Activated CD4-positive, CD25-positive, alpha-beta regulatory T cell (primary cell): ENCODE measurements at places on chromosomes 5 and 9.

GRCh38 chr5:1387059-1387755 lies 42.3 kb upstream of the CLPTM1L start:
- DNase-seq = no peak

DNA sequence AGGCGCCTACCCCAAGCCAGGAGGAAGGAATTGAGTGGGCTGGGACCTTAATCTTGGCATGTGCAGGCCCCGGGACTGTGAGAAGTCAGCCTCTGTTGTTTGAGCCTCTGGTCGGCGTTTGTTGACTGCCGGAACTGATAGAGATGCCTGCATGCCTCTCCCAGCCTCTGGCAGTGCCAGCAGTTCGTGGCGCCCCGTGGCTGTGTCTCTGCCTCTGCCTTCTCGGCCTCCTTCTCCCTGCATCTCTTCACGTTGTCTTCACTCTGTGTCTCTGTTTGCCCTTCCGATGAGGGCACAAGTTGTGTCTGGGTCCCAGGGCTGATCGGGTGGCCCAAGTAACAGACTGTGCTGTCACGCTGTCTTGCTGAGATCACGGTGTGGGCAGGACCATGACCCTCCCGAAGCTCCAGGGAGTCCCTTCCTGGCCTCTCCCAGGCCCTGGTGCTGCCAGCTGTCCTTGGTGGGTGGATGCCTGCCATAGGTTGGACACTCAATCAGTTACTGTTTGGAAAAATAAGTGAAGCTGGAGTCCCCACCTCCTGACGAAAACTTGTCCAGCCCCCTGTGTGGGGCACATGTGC lies 133.5 kb upstream of the LPCAT1 start:
- no peak for DNase-seq

- DNase-seq = no peak
These were observed 12.2 kb upstream of the CARD19 start for GRCh38 chr9:93083592-93084470.

- DNase-seq = no peak
These were observed 35.8 kb upstream of the TGFBR1 start for GRCh38 chr9:99069075-99069474.

- DNase-seq = no peak
These were observed 14.8 kb downstream of the STXBP1 start for GRCh38 chr9:127626752-127627493.

DNA sequence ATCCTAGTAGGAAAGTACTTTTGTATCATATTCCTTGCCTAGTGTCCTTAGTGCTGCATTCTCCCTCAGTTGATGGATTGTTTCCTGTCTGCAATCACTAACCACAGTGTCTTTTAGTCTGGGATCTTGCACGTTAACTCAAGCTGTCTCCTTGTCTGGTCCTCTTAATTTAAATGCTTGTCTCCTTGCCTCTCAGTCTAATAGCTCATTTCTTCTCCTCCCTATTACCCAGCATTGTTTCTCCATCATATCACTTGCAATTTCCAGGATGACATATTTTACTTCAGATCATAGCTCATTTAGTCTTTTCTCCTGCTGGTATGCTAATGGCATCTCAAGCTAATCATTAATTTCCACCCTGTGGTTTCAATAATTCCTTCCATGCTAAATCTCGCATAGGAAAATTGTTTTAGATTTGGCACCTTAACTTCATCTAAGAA lies 2052.0 kb upstream of the C9orf72 start:
- DNase-seq = no peak

GRCh38 chr5:73306078-73306719 lies 133.2 kb downstream of the TMEM174 start:
- DNase-seq = no peak

- no peak for DNase-seq
These were observed 31.3 kb downstream of the PARP8 start for GRCh38 chr5:50697739-50698138.

DNA sequence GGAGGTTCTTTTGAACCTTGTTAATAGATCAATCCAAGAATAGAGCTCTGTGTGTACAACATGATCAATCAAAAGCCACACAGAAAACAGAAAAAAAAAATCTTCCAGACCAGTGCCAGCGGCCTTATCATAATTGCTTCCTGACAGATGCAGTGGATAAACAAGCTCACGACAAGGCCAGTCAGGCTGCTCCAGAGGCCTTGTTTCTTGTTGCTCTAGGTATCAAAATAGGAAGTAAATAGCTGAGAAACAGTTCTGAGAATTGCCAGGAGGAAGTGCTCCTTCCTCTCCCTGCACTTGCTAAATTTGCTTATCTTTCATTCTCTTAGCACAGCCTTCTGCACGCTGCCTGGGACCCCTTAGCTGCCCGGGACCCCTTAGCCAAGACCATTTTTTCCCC lies 199.0 kb upstream of the TARS1 start:
- DNase-seq = no peak

GRCh38 chr5:174364676-174365075 lies 319.2 kb downstream of the NSG2 start:
- DNase-seq = no peak

GRCh38 chr5:15995341-15996052 lies 184.1 kb downstream of the MARCHF11 start:
- no peak for DNase-seq

GRCh38 chr9:123359546-123359945 lies 3.5 kb downstream of the CRB2 start:
- no peak for DNase-seq

DNA sequence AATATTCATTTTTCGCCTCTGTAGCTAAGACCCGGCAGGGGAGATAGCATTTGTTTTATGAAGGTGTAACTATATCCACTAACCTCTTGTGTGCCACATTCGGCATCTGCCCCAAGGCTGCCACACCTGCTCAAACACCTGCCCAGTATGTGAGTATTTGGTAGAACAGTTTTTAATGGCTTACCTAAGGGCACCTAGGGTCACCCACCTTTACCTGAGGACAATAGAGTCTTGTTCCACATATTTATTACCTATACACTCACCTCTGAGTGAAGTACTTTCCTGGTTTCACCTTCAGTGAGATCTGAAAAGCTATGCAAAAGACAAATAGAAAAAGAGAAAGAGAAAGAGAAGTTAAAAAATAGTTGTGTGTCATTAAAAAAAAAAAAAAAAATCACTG lies 68.0 kb upstream of the PIP5K1B start:
- no peak for DNase-seq

DNA sequence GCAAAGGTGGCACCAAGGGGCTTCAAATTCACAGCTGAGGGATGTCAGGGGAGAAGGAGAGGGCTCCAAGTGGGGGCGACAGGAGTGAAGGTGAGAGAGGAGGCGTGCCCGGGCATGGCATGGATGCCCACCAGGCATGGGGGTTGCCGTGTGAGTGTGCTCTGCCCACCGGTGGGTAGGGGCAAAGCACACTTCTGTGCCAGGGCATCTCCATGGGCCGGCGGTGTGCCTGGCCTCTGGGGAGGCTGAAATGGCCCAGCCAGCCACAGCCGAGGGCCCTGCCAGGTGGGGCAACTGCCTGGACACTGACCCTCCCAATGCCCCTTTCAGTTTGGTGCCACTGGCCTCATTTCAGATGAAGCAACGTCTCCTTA lies 14.0 kb upstream of the RNU6ATAC start:
- DNase-seq = no peak

DNA sequence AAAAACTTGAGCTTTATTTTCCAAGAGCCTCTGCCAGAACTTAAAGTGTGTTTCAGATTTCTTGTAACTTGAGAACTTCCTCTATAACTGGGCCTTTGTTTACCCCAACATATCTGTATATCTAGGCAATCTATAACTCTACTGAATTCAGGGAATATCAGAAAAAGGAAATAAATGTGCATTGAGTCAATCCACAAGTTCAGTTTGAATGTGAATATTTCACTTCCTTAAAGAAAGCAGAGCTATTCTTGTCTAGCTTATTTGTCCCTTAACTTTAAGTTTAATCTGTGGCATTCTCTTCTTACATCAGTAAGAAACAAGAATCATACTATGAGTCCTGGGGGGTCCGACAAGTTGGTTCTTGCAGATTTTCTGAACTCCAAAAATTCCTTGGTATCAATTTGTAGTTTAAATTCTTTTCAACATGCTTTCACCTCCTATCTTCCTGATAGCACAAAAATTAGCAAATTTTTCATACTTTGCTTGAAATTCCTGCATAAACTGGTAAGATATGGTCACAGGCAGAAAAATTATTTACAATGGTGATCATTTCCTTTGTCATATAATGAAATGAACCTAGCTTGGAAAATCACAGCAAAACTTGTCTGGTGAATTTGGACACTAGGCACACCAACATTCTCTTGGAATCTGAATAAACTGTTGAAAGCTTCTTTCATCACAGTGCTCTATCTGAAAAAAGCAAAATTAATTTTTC lies 19.8 kb upstream of the ITGA1 start:
- no peak for DNase-seq

DNA sequence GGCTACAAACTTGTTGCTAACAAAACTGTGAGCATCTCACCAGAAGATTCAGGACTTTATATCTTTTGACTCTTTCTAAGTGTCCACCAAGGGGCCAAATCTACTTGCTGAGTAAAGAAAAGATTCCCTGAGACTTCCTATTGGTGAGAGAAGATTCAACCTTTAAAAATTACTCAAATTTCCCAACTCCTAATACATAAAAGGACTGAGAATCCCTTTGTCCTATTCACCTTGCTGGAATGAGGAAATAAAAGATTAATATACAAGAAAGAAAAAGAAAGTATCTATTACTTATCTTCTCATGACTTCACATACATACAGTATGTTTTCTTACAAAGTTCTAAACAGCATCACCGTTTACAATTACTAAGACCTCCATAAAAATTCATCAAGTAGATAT lies 47.9 kb upstream of the MYOT start:
- DNase-seq = no peak

DNA sequence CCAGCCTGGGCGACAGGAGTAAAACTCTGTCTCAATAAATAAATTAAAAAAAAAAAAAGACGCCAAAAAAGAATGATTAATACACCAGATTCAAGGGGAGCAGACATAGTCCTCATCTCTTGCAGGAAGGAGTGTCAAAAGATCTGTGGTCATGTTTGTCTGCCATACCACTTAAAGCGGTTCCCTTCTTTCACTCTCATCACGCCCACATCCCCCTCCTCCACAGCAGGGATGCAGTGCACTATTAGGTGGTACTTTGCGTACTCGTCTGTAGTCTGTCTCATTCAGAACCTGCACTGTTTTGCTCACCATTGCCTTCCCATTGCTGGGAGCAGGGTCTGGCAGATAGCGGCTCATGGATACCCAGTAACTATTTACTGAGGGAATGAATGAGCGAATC lies 11.2 kb downstream of the CDHR2 start:
- no peak for DNase-seq

- no peak for DNase-seq
These were observed 315.5 kb upstream of the C9orf72 start for GRCh38 chr9:27888661-27889295.

DNA sequence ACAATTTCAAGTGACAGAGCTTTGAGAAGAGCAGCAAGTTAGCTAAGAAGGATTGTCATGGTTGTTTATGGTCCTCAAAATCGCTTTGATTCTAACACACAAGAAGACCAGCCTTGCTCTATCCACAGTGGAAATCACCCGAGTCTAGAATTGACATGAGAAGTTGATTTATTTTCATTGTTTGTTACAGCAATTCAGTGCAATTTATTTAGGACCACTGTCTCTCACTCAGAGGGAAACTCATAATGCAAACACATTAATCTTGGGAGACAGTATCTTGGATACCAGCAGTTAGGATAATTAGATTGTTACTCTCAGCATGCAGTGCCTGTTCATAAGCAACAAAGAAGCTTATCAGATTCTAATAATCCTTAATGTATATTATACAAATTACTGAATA lies 498.9 kb downstream of the NTRK2 start:
- no peak for DNase-seq

GRCh38 chr9:78133751-78134150 lies 102.1 kb upstream of the CEP78 start:
- DNase-seq = no peak

- DNase-seq = no peak
These were observed 580.5 kb downstream of the TLE1 start for GRCh38 chr9:81108821-81109220.
